Activated CD4-positive, alpha-beta memory T cell treated with anti-CD3 and anti-CD28 coated beads for 36 hours (primary cell): ENCODE measurements at places on chromosomes 13 and 19.

DNA sequence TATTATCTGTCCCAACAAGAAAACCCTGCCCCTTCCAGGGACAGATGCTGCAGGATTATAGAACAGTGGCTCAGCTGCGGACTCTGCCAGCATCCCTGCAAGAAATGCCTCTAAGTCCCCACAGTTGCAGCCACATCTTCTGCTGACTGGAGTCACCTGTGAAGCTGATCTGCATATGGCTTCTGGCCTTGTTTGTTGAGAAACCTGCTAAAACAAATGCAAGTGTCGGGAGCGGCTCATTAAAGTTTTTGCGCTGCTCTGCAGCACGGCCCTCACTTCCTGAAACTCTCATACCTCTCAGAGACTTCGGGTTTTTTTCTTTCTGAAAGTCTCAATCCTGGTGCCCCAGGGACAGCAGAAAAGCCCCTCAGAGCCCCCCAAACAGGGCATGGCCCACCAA, 725.0 kb downstream of the UQCRFS1 start:
- DNase-seq: no peak

DNA sequence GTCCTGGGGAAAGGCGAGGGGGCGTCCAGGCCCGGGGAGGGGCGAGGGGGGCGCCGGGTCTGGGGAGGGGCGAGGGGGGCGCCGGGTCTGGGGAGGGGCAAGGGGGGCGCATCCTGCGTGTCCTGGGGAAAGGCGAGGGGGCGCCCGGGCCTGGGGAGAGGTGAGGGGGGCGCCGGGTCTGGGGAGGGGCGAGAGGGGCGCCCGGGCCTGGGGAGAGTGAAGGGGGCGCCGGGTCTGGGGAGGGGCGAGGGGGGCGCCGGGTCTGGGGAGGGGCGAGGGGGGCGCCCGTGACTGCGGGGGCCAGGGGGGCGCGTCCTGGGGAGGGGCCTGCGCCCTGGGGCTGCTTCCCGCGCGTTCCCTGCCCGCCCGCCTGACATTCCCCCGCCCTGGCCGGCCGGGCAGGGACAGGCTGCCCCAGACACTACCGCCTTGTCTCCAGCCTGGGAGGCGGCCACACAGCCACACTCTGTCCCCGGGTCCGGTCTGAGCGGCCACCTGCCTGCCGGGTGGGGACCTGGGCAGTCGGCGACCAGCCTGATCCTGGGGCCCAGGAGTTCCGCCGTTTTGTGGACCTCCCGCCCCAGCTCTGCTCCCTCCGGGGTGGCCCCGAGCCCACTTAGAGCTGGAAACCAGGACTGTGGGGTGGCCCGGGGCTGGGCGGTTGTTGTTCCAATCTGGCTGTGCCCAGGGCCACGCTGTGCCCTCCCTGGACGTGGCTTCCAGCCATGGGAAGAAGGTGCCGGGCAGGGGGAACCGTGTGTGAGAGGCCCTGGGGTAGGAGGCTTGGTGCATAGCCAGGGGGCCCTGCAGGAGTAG, 11.8 kb downstream of the PALM start:
- no peak for DNase-seq

DNA sequence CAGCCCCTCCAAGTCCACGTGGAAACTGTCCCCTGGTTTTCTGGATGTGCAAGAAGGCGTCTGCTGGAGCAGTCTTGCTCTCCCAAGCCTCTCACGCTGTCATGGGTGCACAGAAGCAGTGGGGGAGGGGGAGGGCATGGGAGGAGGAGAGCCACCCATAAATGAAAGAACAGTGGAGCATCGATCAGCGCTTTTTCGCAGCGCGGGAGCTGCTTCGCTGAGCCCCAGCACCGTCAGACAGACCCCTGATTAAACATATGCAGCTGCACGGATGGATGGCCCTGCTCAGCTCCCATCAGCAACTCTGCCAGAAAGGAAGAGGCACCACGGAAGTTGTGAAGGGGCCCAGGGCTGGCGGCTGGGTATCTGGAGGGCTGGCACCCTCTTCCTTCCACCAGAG, 264.9 kb downstream of the UQCRFS1 start:
- DNase-seq: no peak

DNA sequence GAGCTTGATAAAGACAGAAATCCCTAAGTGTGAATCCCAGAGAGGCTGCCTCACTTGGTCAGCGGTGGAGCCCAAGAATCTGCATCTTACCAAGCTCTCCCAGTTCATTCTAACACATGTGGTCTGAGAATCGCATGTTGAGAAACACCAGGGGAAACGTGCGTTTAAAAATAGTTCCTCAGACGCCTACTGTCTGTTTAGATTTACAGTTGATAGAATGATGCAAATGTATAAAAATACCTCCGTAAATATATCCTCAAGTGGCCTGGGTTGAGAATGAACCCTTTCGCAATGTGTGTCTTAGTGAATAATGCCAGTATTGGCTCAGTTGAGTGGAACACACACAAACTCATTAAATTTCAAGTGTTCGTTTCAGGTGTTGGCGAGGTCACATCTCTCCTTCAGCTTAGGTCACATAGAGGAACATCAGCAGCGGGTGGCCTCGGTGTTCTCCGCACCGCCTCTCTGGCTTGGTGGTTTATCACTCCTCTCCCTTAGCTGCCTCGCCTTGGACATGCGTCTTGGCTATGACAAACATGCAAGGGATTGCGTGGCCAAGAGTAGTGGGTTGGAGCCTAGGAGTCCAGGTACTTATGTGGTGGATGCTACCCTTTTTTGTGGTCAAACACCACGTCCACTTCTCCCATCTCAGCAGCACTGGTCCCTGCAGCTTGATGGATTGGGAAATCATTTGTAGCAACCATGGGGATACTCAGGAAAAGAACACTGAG, 117.6 kb upstream of the SPATA13 start:
- DNase-seq: no peak
